ENCODE measurements at places on chromosomes 3 and 15.

GRCh38 chr3:112302150-112302830 is 8.3 kb upstream of the SLC9C1 start:
- DNase-seq, result no peak

- no peak for DNase-seq
Observed at GRCh38 chr3:143396790-143397189, 277.2 kb downstream of the CHST2 start.

- no peak for DNase-seq
Observed at GRCh38 chr3:120457827-120458226, 7.0 kb upstream of the FSTL1 start.

- DNase-seq, result no peak
Observed at GRCh38 chr3:102936511-102937045, 501.8 kb downstream of the ZPLD1 start.

- DNase-seq, result no peak
Observed at GRCh38 chr3:195209847-195210265, 61.1 kb downstream of the XXYLT1 start.

DNA sequence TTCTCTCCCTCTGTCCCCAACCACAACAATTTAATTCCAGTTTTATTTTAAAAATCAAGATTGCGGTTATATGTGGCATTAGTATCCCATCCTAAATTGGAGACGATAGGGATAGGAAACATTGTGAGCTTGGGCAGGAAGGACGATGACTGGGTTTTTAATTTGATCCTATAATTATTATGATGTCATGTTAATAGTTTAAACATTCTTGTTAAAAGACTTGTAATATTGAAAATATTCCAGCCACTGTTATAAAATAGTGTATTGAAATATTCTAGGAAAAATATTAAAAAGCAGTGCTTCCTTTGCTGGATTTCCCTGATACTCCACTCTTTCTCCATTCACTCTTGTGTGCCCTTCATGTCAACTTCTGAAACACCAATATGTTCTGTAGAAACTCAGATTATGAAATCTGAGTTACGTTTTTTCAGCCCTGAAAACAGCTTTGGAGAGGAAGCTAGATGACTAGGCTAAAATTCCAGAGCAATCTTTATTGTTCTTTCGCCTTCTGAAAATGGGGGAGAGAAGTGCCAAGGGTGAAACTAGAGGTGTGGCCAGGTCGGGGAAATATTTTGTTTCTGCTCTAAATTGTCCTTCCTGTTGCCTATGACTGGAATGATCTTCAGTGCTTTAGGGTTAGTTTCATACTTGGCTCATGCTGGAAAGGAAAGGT is 46.1 kb upstream of the MAP3K13 start:
- DNase-seq, result no peak

DNA sequence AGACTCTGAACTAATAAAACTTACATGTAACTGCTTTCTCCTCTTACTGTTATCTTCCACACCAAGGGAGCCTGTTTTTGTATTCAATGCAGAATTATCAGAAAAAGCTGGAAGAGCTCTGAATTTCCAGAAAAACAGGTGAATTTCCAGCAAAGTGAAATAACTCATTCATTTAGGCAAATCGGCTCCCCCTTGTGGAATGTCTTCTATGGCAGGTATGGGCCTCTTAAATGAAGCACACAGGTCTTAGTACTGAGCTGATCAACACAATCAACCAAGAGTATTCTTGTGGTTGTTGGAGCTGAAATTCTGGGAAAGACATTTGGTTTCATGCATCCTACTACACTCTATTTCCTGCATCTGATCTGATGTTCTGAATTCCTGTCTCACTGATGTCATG is 31.0 kb upstream of the PTPRG start:
- no peak for DNase-seq

- no peak for DNase-seq
Observed at GRCh38 chr3:57559526-57559925, 3.5 kb downstream of the PDE12 start.

DNA sequence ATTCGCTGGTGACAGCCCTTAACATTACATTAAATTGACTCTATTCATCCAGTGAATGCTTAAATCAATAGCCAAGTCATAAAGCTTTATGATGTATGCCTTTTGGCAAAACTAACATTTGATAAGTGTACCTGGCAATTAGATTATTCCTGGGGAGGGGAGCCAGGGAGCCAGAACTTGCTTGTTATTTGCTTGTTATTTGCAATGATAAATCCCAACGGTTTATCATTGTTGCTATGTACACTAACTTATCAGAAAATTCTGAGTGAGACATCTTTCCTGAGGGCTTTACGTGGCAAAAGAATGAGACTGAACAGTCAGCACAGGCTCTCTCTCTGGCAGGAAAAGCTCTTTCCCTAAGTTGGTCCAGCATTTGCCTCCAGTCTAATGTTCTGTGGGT is 35.8 kb upstream of the FBN1 start:
- no peak for DNase-seq

GRCh38 chr3:52791928-52792327 is 2.7 kb upstream of the ITIH3 start:
- DNase-seq, result no peak

DNA sequence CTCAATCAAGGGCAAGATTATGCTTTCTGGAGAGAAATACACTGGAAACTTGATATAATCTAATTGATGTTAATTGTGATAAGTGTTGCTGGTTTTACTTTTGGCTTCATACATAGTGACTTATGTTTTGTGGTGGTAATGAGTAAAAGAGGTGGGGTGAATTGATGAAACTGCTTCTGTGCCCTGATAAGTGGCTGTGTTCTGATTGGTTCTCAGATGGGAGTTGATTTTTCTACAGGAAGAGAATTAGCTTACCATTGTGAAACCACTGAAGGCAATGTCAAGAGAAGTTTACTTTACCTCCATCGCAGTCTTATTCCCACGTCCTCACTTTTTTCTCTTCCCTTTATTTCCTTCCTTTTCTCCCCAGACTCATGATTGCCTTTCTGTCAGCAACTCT is 23.8 kb downstream of the TMEM45A start:
- no peak for DNase-seq

DNA sequence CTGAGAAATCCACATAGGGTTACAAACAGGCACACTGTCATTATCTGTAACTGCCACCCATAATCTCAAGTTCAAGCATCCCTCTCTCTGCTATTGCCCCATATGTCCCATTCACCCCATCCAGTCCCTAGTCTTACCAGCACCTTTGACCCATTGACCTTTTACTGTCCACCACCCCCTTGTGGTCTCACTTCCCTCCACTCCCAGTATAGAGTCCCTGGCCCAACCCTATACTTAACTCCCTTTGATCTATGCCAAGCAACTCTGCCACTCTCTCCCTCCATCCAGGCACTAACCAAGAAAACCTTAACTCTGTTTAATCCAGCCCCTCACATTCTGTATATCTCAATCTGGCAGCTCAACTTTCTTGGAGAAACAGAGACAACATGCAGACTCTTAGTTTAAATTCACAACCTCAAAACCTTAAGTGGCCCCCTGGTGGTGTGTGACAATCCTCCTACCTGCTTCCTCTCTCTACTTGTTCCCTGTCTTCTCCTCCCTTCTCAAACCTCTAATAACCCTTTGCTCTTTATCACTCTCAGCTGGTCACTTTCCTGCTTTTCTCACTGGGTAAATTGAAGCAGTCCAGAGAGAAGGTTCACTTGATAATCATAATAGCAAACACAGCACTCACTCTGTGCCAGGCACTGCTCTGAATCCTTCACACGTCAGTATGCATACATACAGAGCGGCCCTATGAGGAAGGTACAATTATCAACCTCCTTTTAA is 162.7 kb downstream of the STT3B start:
- no peak for DNase-seq

GRCh38 chr15:40764629-40765103 is 798 bp downstream of the GCHFR start:
- no peak for DNase-seq

DNA sequence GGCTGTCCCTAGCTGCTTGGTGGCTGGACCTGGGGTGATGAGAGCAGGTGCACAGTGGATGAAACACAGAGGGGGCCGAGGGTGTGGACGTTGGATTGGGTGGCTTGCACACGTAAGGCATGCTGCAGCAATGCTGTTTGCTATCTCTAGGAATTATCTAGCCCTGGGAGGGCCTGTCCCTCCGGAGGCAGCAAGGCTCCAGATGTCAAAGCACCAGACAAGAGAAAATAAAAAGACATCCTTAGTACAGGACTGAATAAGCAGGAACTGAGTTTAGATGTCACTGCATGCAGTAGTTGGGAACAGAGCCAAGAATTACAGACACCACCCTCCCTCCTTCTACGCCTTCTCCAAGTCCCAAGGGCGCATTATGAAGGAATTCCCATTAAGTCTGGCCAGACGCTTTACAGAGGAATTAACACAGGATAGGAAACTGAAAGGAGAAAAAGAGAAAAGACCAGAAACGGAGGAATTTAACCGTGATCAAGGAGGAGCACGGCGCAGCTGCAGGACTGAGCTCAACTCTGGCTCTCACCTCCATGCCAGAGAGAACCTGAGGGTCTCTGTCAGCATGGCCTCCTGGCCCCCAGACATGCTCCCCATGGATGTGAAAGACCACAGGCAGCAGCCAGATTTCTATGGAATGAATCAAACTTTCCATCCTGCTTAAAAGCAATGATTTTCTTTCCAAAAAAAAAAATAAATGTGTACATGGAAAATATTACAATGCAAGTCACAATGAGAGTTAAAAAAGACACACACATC is 13.8 kb downstream of the ATP10A start:
- no peak for DNase-seq

GRCh38 chr3:152434142-152434541 is 165.4 kb downstream of the MBNL1 start:
- no peak for DNase-seq

GRCh38 chr15:71232411-71232810 is 117.1 kb downstream of the THSD4 start:
- DNase-seq, result no peak

- no peak for DNase-seq
Observed at GRCh38 chr3:124272605-124273151, 280.8 kb upstream of the ROPN1 start.

DNA sequence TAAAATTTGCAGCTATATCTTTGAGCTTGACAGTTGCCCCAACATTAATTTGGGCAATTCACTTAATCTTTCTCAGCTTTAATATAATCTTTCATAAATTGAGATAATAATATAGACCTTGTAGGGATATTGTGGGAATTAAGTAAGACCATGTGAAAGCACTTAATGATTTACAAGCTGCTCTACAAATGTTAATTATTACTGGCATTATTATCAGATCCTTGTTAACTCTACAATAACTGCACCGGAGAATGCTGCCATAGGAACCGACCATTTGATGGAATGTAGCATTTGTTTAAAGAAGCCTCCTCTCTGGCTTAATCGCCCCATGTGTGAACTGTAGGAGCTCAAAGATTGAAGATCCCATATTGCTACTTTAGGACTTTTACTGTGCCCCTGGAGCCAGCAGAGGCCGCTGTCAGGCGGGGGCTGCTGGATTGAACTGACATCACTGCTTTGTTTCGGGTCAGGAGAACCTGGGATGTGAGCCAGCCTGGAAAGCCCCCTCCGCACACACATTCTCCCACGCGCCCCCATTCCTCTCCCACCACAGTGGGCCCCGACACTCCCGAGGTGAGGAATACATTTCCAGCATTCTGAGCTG is 154.2 kb upstream of the TNIK start:
- no peak for DNase-seq

- DNase-seq, result no peak
Observed at GRCh38 chr3:30502742-30503073, 103.7 kb upstream of the TGFBR2 start.

- DNase-seq, result no peak
Observed at GRCh38 chr15:68038246-68038645, 15.9 kb upstream of the PIAS1 start.

- no peak for DNase-seq
Observed at GRCh38 chr3:41573591-41573990, 374.3 kb downstream of the CTNNB1 start.

GRCh38 chr3:51706788-51707731 is at the start of gene GRM2:
Gene GRM2, plus strand, starts transcription at chr3:51707068. Its CDS starts 1,916 bp downstream, at chr3:51708984.
- DNase-seq, result no peak

DNA sequence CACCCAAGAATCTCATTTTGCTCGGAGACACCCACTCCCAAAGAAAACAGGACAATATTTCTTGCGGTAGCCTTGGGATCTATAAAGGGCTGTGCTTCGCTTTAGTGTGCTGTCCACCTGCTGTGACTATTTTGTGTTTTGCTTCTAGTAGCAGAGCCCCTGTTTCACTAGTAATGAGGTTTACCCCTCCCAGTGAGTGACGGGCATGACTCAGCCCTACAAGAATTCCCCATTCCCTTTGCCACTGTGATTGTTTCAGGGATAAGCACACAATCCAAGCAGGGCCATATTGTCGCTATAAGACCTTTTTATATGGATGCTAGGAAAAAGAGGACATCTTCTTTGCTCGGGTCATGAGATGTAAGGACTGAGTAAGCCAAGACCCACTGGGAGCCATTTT is 62.5 kb upstream of the FOXB1 start:
- DNase-seq, result no peak

DNA sequence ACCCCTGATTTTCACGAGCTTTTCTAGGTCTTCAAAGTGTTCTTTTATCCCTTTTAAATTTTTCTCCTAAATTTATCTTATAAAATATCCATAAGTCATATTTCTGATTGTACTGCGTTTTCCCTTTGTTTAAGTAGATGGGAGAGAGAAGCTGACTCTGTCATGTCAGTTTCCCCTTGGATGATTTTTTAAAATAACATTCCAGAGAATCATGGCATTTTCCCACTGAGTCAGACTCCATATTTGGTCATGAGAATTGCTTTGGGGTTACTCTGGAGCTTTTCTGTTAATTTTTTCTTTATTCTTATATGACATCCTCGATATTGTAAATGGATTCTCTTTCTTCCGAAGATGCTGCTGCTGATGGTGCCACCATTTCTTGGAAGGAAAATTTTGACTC is 28.6 kb upstream of the UMPS start:
- DNase-seq, result no peak

GRCh38 chr3:195911946-195912270 is 3.6 kb upstream of the TNK2 start:
- DNase-seq, result no peak

DNA sequence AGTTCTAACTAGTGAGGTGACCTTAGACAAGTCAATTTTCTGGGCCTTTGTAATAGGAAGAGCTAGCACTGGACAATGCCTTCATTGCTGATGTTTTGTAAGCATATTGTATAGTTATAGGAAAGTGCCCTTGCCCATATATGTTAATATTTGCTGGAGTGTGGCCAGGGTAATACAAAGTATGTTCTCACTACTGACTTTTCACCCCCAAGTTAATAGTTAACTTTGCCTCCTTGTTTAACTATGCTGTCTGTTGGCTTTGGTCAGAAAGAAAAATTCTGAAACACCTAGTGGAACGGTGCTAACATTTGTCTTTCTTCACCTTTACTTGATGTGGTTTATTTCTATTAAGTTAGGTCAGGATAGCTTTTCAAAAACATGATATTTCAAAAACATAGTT is 287.4 kb upstream of the CTNNB1 start:
- DNase-seq, result no peak

GRCh38 chr15:88539441-88539840 is 7.0 kb downstream of the DET1 start:
- no peak for DNase-seq

GRCh38 chr3:103803787-103804186 is 1369.0 kb downstream of the ZPLD1 start:
- DNase-seq, result no peak
